D341Med (cell line): ENCODE measurements at places on chromosomes 1 and 21.

GRCh38 chr21:25862596-25862995 is 127.8 kb downstream of the GABPA start:
- DNase-seq, result peak; percentile 31

DNA sequence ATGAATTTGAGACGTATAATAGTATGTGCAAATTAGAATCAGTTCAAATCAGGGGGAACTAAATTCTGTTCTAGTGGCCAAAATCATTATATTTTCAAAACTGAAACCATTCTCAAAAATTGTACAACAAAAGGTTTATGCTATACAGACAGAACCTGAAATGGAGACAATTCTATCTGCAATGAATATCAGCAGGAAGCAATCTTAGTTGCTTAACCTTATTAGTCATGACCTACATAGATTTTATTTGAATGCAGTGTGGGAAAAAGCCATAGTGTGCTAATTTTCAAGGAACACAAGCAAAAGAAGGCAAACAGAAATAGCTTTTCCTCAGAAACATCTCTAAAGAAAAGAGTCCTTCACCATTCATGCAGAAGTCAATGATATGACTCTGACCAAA is 6.5 kb downstream of the AK5 start:
- DNase-seq, result no peak

GRCh38 chr1:178086294-178086693 is 7.6 kb upstream of the RASAL2 start:
- DNase-seq, result no peak

- DNase-seq, result no peak
Measured at GRCh38 chr1:46425726-46426125, 31.6 kb downstream of the FAAH start.

DNA sequence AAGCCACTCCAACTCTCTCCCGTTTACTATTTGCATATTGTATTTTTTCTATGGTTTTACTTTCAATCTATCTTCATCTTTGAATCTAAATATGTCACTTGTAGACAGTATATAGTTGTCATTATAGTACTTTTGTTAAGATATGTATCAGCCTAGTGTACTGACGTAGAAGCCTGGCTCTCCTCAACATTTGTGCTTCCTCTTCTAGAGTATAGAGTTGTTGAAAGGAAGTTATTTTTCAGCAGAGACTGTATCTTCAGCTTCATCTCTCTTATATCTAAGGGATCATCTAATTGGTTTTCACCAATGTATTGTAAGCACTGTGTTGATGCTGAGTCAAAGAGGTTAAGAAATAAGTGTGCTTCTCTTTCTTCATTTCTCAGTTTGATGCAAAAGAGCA is 192.8 kb downstream of the LMO4 start:
- no peak for DNase-seq

- no peak for DNase-seq
Measured at GRCh38 chr1:183390561-183390960, 27.6 kb downstream of the NMNAT2 start.

GRCh38 chr1:211704543-211704942 is 29.1 kb upstream of the NEK2 start:
- DNase-seq, result no peak

GRCh38 chr1:51734896-51735745 is 118.2 kb downstream of the OSBPL9 start:
- DNase-seq, result no peak

GRCh38 chr1:25537153-25537831 is 6.1 kb upstream of the LDLRAP1 start:
- DNase-seq, result no peak

GRCh38 chr1:147480565-147480935 is 60.8 kb upstream of the BCL9 start:
- DNase-seq, result no peak

DNA sequence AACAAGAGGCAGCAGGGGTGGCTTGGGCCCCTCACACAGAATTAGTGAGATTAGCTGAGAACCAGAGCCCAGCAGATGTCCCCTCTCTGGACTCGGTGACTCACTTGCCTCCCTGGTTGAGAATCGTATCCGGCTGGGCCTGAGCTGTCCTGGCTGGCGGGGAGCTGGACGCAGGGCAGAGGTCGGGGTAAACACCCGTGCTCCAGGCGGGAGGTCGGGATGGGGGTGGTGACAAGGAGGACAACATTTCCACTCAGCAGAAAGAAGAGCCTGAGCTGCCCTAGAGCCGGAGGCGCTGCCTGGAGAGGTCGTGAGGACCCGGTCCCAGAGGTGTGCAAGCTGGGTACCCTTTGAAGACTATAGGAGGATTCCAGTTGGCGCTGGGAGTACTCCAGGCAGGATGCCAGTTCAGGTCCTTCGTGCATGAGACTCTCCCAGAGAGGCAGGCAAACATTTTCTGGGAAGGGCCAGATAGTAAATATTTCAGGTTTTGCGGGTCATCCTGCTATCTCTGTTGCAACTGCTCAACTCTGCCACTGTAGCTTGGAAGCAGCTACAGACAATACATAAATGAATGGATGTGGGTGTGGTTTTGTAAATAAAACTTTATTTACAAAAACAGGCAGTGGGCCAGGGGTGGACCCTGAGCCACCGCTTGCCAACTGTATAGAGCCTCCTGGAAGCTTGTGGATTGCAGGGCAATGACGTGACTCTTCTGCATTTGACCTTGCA is 116.8 kb upstream of the WNT4 start:
- DNase-seq, result no peak

GRCh38 chr1:82921759-82922158 is 1077.2 kb downstream of the TTLL7 start:
- no peak for DNase-seq

GRCh38 chr1:181112071-181112929 is 23.8 kb downstream of the IER5 start:
- DNase-seq, result no peak

- DNase-seq, result no peak
Measured at GRCh38 chr1:165877940-165878556, 50.6 kb downstream of the UCK2 start.
